Stimulated activated CD4-positive, alpha-beta T cell treated with anti-CD3 and anti-CD28 coated beads, Interleukin-4, amount 100 ng/mL, for 48 hours (primary cell): ENCODE measurements at places on chromosomes 6 and 20.

- DNase-seq, result no peak
Measured at GRCh38 chr6:34654061-34654710, 42.4 kb downstream of the ILRUN start.

DNA sequence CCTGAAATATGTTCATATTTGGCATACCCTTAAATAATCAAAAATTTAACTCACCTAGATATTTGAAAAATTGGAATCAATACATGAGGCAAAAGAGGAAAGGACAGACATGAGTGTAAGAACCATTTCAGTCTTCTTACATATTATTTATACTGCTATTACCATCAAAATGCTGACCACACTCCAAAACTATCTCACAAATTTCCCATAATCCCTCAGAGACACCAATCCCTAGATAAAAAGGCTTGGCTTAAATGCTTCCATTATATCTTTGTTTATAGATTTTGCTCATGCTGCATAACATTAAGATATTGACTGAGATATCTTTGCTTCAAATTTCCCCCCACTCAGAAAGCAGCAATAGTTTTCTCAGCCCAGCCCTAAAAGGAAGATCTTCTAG lies 11.7 kb upstream of the NT5DC1 start:
- DNase-seq, result no peak

- no peak for DNase-seq
Measured at GRCh38 chr6:99369533-99369932, 20.1 kb upstream of the FAXC start.

GRCh38 chr6:130034378-130035146 lies 16.2 kb downstream of the L3MBTL3 start:
- no peak for DNase-seq

GRCh38 chr6:52546678-52547077 lies 30.2 kb downstream of the TRAM2 start:
- DNase-seq, result no peak

DNA sequence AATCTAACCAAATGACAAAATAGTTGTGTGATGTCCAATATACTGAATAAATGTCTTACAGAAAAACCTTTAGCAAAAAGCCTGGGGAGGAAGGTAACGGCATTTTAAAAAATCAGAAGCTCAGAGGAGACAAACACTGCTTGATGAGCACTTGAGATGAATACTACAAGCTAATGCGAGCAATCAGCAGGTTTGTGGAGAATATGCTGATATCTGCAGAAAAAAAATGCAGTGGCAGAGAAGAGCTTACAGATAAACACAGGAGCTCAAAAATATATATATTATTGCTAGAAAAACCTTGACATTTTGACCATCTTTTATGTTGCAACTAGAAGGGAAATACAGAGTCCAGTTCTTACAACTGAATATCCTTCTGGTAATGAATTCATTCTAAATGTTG lies 972.7 kb downstream of the KIF16B start:
- no peak for DNase-seq

DNA sequence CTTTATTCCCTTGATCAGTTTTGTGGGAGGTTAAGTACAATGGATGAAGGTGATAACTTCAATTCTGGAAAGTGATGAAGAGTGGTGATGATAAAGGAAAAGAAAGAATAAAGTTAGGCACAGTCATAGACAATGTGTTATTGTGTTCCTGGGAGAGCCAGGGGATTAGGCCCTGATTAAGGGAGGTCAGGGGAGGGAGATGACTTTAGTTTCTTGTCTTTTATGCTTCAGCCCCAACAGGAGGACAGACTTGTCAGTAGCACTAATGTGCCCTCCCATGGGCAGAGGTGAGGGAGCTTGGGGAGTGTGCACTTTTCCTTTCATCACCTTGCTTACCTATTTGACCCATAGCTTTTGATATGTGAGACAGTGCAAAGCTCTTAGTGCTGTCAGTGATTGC lies 115.7 kb downstream of the CD109 start:
- no peak for DNase-seq

GRCh38 chr6:151284548-151285017 lies 44.8 kb downstream of the AKAP12 start:
- no peak for DNase-seq

GRCh38 chr6:15673666-15674065 lies 10.8 kb upstream of the DTNBP1 start:
- no peak for DNase-seq

DNA sequence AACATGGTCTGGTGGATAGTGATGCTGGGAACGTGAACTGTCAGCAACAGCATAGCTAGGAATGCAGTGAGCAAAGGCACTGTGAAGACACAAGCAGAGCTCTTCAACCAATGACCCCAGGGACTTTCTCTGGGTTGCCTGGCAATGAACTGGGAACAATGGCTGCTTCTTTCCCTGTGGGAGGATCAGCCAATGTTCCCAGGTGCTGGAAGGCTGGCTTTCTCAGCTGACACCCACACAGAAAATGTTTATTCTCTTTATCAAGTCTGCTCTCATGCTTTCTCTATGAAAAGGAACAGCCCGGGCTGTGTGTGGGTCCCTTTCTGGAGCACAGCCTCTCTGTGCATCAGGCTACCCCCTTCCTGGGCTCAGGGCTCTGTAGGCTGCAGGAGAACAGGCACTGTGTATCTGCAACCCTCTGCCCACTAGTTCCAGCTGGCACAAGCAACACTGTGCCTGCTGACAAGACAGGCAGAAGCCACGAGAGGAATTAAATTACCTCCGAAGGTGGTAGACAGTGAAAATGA lies 54.2 kb downstream of the HFE start:
- no peak for DNase-seq

DNA sequence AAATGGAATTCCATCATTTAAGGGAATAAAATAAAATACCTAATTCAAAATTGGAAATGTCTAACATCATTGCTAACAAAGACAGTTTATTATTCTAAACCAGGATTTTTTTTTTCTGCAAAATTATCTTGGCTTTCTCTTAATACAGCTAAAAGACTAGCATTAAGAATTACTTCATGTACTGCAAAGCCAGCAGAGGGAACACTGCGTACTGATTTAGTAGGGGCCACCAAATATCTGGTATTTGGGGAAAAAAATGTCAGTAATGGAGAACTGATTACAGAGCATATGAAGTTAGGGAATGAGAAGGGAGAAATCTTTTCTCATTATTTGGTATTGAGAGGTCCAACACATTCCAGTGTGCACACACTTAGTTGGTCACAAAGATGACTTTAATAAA lies 3.2 kb upstream of the SOX4 start:
- no peak for DNase-seq

DNA sequence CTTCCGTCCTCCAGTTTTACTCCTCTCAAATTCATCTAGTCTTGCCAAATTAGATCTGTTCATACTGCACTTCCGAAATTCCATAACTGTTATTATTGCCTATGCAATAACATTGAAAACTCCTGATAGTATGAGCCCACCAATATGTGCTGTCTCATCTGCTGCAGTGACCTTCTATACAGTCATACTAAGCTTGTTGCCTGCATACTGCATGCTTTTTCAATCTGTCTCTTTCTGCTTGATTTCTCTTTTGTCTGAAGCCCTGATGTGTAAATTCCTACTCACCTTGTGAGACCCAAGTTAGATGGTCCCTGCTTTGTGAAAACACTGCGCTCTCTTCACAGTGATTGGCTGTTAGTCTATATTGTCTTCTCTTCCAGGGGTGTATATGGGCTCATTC lies 1.1 kb downstream of the TBP start:
- DNase-seq, result no peak
